ENCODE measurements at places on chromosomes 6 and 20.

DNA sequence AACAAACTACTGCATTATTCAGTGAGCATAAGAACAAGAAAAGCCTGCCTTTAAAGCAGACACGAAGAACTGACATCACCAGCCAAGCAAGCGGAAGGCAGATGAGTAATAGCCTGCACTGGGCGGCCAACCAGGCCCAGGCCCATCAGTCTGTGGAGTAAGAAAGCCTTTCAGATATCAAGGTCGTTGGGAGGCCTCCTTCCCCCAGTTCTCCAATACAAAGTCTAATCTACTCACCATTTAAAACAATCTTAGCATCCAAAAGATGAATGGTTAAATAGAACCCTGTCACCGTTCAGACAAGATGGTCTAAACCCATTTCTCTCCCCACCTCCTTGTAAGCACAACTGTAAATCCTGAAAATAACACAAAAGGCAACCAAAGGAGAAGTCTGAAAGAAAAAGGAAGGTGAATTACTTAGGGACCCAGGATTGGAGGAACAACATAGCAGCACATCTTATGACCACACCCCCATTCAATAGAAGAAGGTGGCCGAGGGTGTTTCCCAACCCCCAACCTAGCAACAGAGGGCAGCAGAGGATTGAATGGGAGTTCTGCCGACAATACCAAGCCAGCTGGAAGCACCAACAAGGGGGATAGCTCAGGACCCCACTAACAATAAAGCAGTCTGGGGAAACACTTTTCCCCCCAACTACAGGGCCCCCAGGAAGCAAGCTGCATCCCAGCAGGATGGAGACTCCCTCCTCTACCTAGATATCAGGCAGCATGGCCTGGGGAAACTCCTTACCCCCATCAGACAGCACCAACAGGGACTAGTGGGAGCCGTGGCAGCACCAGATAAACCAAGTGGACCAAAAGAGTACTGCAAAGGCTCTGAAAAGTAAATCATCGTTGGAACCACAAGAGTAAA is 67.9 kb downstream of the ZHX3 start:
- peak; percentile 16 for DNase-seq

GRCh38 chr6:4021133-4021853 is 57.6 kb downstream of the FAM217A start:
- DNase-seq, result peak; percentile 100

DNA sequence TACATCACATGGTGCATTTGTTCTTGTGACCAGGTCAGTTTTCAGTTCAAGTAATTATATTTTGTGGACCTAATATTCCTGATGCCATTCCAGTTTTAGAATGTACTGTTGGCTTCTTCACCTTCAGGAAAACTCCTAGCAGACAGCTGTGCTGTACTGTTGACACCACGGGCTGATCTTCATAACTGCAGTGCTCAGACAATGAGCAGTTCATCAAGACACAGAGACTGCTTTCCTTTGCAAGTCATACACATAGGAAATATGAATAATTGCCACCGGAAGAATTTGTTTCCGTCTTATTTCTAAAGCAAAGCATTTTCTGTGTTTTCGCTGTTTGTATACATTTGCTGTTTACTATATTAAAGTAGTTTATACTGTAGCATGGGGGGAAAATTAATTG is 89.8 kb downstream of the C6orf118 start:
- no peak for DNase-seq

- DNase-seq, result no peak
Observed at GRCh38 chr20:36313476-36313875, 7.3 kb downstream of the DLGAP4 start.

- no peak for DNase-seq
Observed at GRCh38 chr6:122495612-122496011, 24.0 kb upstream of the SERINC1 start.

- DNase-seq, result no peak
Observed at GRCh38 chr20:23309781-23310180, 40.8 kb upstream of the NXT1 start.

- DNase-seq, result no peak
Observed at GRCh38 chr20:53390770-53391169, 202.9 kb downstream of the ZNF217 start.

GRCh38 chr20:11783102-11783850 is 134.4 kb upstream of the BTBD3 start:
- no peak for DNase-seq

GRCh38 chr20:44566018-44566417 is 16.4 kb upstream of the PKIG start:
- no peak for DNase-seq

DNA sequence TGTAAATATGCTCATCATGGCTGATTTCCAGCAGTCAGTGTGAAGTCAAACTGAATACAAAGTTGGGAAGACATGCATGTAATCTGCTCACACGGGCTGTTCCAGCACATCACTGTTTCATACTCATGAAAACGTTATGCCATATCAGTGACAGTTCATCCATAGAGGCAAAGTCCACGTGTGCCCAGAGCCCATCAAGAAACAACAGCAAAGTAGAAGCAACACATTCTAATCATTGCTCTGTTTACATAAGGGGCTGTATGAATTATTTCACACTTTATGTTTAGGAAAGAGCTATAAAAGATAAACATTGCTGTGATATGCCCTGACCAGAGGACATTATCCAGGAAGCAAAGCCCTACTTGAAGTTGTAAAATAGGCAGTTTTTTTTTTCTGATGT is 157.0 kb upstream of the ENPP5 start:
- DNase-seq, result no peak

DNA sequence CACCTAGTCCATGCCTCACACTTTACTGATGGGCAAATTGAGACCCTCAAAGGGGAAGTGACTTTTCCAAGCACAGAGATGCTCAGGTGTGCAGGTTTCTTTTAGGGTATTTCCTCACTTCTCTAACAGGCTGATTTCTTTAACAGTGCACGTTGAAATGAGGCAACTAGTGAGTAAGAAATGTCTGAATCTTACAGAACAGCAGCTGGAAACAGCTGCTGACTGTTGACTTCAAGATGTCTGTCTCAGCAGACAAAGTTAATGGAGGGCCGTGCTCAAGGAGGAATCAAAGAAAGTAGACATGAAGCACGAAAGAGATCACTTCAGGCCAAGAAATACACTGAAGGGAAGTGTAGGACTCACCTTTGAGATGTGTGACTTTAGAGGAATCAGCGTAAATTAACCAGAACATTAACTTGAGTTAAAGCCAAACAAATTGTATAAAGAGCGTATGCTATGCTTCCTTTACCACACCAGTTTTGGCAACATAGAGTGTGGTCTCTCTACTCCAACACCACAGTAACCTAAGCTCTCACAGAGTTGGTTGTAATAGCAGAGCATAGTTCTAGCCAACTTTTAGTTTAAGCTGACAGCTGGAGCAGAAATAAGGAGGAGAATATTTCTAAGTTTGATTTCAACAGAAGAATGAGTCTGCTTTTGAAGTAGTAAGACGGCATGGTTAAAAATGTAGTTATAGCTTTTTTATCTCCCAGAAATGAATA is 60.9 kb downstream of the SAMD3 start:
- no peak for DNase-seq

DNA sequence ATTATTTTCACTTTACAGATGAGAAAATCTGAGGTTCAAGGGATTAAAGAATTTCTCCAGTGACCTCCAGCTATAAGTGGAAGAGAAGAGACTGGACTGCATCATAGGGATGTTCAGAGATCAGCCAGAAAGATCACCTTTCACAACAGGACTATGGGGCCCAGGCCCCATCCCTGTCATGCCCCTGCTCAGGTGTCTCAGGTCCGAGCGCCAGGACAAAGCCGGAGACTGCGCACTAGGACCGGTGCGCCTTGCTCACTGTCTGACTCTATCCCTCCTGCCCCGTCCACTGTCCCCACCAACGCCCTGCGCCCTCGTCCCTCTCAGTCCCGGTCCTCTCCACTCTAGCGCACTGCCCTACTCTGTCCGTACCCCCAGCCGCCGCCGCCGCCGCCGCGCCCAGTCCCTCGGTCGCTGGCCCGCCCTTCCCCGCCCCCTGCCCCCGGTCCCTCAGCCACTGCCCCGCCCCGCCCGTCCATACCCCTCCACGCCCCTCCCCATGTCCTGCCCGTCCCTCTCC is 521 bp upstream of the RAD21L1 start:
- no peak for DNase-seq

GRCh38 chr20:29742699-29743100 is 1514.8 kb upstream of the DEFB115 start:
- DNase-seq, result no peak

DNA sequence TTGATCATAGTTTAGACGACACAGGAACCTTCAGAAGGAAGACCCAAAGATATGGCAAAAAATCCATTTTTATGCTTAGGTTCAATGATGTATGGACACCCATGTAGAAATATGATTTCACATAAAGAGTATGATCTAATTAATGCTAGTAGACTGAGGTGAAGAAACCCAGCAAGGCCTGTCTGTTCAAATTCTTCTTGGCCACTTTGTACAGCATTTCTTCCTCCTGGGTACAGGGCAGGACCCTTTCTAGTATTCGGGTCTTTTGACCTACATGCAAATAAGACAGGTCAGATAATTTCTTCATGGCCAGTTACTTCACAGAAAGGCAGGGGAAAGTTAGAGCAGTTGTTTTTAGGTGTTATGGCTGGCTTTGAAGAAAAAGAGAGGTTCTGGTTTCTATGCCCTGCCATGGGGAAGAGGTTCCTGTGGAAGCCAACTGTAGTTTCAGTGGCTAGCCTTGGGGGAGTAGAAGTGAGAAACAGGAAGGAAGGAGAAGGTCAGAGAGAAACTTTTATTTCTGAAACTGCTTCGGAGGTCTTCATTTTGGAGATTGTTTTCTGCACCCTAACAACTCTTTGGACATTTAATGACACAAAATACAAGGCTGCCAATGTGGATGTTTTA is 208.3 kb downstream of the PTPRK start:
- DNase-seq, result no peak

GRCh38 chr6:150194195-150194594 is 51.4 kb downstream of the PPP1R14C start:
- DNase-seq, result no peak

DNA sequence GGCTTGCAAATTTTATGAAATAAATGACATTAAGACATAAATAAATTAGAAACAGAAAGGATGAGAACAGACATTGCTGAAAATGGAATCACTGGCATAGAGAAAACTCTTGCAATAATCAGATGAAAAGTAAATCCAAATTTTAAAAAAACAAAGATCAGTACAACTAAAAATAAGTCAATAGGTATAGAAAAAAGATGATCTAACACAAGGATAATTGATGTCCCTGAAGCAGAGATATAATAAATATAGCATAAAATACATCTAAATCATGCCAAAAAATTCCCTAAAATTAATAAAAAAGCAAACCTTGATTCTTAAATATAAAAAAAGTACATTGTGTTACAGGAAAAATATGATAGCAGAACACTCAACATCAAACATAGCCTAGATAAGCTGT is 379.6 kb downstream of the SYNE1 start:
- no peak for DNase-seq

DNA sequence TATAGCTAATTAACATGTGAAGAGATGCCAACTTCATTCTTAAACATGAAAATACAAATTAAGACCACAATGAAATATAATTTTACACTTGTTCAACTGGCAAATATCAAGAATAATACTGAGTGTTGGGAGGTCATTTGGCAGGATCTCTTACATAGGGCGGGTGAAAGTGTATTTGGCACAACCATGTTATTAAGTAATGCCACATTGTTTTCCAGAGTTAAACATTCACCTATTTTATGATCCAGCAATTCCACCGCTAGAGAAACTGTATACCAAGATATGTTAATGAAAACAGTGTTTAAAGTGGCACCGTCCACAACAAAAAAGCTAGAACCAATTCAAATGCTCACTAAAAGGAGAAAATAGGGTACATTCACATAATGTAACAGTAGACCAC is 14.1 kb downstream of the MOCS1 start:
- no peak for DNase-seq

- DNase-seq, result peak; percentile 35
Observed at GRCh38 chr20:835608-836045, 2.1 kb downstream of the FAM110A start.

- DNase-seq, result no peak
Observed at GRCh38 chr6:39153766-39154397, 38.9 kb upstream of the SAYSD1 start.

- no peak for DNase-seq
Observed at GRCh38 chr6:113375950-113376846, 480.9 kb upstream of the MARCKS start.

- no peak for DNase-seq
Observed at GRCh38 chr6:11509471-11509870, 28.1 kb upstream of the TMEM170B start.

GRCh38 chr6:34970957-34971356 is 81.9 kb downstream of the ANKS1A start:
- DNase-seq, result no peak

DNA sequence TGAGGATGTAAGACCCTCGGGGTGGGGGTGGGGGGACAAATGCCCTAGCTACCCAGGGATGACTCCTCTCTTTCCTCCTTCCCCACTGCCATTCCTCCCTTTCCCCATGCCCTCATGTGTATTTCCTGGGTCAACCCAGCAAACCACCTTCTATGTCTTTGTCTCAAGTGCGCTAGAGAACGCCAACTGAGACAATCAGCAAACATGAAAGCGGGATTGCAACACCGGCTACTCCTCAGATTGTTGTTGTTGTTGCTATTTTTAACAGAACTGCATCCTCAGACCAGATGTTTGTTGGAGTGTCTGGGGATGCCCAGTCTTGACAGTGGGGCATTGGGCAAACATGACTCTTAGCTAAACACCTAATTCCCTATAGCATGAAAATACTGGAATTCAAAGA is 39.3 kb upstream of the HIVEP1 start:
- DNase-seq, result no peak

- DNase-seq, result no peak
Observed at GRCh38 chr6:436308-437036, 44.9 kb downstream of the IRF4 start.
